Jurkat, Clone E6-1 (cell line): ENCODE measurements at places on chromosomes 5 and 9.
A peak's percentile ranks its signal among the peaks of the same experiment; 100 is the strongest.

GRCh38 chr5:53983568-53984460 lies 326.6 kb downstream of the ARL15 start:
- no peak for DNase-seq

GRCh38 chr9:2623288-2624050 lies 1.9 kb downstream of the VLDLR start:
- no peak for DNase-seq

DNA sequence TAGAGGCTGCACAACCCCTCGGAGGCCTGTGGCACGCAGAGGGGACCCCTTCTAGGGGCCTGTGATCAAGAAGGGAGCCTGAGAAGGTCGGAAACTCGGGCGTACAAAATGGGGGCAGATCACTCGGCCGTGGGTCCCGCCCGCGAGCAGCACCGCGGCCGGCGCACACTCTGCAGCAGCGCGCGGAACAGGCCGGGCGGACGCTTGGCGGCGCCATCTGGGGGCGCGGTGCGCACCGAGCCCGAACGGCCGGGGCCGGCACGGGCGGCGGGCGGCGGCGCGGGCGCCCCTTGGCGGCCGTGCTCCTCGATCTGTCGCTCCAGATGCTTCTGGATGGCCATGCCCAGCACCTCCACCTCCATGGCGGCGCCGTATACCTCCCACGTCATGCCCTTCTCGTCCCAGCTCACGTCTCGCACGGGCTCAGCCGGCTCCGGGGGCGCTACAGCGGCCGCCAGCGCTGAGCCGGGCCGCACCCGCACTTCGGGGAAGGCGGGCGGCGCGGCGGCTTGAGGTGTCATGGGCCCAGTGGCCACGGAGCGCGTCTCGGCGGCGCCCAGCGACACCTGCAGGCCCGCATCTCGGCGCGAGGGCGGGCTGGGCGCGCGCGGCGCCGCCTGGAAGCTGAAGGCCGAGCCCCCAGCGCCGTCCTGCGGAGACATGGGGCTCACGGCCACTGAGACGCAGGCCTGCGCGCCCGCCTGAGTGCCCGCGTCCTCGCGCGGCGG lies 13.1 kb downstream of the GPRIN1 start:
- no peak for DNase-seq

DNA sequence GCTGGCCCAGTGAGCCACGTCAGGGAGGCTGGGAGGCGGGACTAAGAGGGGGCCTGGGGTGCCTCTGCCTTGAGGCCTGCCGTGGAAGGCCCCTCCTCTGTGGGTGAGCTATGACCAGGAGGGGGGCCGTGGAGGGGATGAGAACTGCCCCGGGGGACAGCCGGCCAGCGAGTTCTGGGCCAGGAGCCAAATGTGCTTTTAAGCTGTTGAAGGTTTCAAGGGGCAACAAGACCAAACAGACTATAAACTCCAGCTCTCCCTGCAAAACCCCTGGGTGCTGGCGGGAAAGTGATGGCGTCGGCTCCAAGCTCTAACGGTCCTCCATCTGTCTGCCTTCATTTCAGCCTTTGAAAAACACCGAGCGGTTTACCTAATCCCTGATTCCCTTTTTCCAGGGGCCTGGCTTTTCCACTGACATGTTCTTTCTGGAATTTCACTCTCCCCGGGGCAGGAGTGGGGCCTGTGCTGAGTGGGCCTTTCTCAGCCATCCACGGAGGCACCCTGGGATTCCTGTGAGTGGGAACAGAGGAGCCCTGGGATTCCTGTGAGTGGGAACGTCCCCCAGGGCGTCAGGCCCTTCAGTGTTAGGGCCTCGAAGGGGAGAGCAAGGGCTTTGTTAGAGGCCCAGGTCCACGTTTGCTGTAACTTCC lies 65.6 kb downstream of the COL5A1 start:
- DNase-seq: no peak

DNA sequence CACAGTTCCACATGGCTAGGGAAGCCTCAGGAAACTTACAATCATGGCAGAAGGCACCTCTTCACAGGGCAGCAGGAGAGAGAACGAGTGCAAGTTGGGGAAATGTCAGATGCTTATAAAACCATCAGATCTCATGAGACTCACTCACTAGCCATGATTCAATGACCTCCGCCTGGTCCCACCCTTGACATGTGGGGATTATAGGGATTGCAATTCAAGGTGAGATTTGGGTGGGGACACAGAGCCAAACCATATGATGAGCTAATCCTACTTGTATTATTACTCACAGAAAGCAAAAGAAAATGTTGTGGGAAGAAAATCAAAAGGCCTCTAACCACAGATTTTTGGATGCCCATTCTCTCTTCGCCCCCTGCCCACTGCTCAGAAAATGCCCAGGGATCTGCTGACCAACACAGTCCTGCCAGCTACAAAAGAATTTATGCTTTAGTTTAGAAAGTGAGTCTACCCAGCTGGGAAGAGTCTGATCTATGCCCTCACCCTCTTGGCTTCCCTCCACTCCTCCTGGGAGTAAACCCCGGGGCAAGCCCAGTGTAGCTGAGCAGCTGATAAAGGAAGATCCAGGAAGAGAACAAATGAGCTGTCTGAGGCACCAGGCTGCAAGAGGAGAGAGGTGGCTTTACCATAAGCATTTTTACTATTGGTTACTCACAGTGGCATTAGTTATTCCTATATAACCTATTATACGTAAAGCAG lies 53.1 kb downstream of the RNF130 start:
- DNase-seq: no peak

DNA sequence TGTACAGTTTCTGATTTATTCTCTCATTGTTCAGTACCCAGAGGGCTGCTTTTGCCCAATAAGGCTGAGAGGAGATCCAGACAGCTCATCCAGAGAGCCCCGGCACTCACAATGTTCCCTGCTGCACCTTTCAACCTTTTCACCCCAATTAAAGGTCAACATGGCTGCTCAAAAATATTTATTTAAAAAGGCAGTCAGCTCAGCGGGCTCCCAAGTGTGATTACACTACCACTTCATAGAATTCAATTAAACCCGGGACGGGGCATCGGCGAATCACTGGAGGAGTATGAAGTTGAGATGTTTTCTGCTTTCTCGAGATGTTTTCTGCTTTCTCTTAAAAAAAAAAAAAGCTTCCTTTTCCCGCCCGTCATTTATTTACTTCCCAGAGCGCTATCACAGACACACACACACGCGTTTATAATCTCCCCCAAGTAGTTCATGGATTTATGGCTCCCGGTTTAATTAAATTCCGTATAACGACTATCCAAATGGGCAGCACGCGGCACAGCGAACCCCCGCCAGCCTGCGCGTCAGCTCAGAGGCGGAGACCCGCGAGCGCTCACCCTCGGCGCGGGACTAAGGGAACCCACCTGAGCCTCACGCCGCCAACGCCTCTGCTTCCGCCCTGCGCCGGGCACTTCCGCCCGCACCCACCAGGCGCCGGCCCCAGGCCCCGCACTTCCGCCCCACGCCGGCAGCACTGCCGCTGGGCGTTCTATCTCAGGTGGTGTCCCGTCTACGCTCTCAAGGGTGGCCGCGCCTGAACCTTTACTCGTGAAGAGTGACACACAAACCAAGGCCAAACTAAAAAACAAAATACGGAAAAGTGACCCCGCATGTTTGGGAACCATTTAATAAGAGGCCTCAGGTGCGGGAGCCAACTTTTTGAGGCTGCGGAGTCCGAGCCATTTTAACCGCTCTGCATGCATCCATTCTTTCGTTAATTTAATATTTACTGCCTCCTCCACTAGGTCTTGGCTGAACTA lies at the start of gene C5orf63:
Gene C5orf63 (minus strand): TSS at position 642 of the 986 bp plus-strand sequence. CDS start 14,507 bp downstream, outside the sequence.
- DNase-seq: no peak

DNA sequence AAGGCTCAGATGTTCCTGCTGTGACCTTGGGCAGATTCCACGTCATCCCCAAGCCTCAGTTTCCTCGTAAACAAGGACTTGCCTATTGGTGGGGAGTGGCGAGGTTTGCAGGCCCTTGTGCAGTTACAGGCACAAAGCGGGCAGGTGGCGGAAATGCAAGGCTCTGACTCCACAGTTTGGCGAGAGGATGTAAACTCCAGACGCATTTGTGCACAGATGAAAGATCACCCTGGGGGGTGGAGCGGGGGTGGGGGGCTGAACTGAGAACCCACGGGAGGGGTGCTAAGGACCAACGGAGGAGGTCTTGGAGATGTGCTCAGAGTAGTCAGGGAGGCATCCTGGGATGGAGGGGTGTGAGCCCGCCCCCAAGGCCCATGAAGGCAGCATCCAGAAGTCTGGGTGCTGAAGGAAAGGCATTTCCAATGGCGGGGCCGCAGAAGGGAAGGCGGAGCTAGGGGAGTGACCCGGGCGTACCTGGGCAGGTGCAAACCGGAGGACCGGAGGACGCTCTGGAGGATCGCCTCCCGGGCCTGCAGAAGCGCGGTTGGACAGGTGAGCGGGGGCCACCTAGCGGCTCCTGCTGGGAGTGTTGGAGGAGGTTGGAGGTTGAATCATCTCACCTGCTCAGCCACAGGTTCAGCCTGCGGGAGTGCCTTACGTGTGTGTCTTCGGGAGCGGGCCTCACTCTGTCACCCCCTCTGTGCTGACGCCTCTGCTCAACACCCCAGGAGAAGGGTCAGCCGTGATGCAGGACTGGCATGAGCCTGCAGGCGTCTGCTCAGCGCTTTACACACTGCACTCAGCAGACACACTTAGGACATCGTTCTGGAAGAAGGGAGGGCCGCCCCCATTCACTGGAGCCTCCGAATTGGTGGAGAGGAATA lies 1.9 kb upstream of the FIBCD1 start:
- DNase-seq: peak; percentile 29

DNA sequence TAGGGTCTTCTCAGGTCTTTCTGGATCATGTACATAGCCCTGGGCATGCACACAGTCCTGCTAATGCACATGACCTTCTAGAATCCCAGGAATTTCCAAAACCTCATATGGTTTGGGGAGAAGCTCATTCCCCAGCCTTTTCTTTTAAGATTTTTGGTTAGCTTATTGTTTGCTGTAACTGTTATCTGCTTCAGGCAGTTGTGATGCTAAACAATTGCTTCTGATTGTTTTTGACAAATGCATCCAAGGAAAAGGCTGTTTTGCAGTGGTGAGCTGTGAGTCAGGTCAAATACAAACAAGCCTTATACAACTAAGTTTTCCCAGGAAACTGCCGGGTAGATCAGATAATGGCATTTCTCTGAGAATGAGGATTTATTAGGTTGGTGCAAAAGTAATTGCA lies 32.7 kb downstream of the SMC5 start:
- DNase-seq: no peak

DNA sequence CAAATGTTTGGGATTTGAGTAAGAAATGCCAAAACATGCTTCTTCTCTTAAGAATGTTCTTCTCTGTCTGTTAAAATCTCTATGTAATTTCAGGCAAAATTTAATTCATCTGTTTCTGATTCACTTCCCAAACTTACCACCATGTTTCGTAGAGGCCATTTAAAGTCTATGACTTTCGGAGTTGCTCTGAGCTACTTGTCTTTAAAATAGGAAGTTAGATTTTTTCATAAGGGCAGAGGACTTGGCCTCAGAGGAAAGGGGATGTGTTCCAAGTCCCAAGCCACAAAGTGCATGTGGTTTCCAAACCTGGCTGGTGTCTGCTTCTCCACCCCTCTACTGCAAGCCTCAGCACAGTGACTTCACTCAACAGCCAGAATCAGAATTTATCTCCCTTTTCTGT lies 111.3 kb upstream of the ADRA1B start:
- DNase-seq: no peak

DNA sequence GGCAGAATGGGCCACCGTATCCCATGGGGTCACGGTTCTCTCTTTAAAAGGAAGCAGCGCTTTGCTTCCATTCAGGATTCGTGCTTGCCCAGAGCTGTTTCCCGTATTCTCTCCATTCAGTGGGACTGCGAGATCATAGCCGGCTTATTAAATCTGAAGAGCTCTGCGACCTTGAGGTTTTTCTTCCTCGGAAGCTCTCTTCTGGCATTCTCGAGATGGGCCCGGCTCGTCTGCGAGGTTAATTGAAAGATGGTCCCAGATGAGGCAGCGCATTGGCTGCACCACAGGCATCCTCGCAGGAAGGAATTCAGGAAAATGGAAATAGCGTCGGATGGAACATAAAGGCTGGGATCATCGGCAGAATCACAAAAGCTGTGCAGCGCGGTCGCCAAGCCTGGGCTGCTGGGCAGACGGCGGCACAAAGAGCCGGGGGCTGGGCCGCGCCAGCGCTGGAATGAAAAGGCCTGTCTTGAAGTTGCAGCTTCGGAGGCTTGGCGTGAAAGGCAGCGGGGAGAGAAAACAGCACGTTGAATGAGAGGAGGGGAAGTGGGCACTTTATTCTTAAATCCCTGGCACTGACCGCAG lies 236.2 kb downstream of the IRX2 start:
- DNase-seq: no peak

- no peak for DNase-seq
Measured at GRCh38 chr9:134963546-134963945, 45.8 kb upstream of the FCN1 start.

DNA sequence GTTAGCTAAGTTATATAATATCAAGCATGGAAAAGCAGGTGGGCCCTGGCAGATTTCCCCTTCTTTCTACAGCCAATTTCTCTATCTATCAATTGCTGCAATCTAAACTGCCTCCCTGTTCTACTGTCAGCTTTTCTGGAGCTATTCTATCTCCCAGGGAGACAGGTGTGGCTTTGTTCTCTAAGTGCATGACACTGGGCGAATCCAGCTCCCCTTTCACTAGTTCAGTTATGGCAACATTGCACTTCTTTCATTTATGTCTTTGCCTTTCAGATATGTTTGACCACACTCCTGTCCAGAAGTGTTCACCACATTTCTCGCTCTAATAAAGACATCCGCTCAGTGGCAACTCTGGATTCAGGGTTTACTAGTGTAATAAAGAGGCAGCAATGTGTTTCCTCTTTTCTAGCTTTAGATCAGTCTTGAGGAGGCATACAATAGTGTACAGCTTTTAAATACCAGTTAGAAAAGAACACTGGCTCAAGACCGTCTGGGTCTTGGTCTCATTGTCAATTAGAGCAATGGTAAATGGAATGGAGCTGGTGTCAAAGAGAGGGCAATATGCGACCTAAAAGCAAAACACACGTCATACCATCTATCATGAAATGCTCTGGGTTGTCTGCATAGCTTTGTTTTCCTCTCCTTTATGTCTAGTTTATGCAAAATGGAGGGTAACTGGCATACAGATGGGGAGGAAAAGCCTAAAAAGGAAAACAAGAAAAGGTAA lies 197.0 kb downstream of the SLF1 start:
- no peak for DNase-seq

DNA sequence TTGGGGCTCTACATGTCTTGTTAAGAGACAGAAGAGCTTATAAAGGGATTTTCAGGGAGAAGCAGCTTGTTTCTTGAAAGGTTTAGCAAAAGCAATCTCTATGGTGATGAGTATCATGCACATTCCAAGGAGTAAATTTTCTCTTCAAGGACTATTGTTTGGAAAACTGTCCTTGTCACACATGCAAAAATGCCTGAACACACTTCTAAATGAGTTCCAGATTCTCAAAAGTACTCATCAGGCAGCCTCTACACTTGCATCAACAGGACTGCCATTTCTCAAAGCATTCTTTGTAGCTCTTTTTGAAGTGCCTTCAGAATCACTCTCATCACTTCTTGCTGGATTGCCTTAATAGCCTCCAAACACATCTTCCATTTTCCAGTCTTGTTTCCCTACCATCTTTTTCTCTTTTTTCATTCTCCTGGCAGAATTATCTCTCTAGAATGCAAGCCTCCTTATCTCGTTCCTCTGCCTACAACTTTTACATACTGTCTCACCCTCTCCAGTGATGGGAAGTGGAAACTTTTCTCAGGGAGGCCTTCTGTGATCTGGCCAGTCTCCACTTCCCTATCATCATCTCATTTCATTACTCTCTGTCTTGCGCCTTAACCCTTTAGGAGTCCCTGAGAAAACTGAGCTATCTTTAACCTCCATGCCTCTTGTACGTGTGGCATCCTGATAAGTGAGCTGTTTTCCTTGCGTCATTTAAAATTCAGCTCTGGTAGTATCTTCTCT lies 631.5 kb upstream of the TLE4 start:
- no peak for DNase-seq

- no peak for DNase-seq
Measured at GRCh38 chr5:5617024-5617423, 194.5 kb downstream of the ICE1 start.
